Stimulated activated CD4-positive, alpha-beta T cell treated with anti-CD3 and anti-CD28 coated beads, Interleukin-4, amount 100 ng/mL, for 1 hour (primary cell): ENCODE measurements at places on chromosomes 3 and 15.

GRCh38 chr15:51341366-51342226 is at the start of gene GLDN:
Gene GLDN (plus strand): TSS chr15:51341655. CDS start chr15:51341685, 30 bp downstream.
- DNase-seq: no peak

DNA sequence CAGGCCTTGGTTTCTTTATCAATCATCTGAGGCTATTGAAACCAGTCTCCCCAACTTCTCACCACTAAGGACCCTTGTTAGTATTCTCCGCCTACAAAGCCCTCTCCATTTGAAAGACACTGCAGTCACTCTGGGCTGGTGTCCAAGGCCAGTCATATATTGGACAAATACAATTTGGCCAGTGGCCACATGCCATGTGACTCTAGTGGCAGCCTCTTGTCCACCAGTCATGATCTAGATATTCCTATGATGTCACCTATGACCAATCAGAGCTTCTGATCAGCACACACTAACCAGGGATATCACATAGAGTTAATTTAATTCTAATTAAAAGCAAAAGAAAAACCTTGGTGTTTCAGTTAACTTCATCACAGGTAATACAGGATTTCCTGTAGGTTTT is 68.2 kb downstream of the RAB11A start:
- DNase-seq: no peak

- DNase-seq: no peak
Observed at GRCh38 chr15:92073044-92073785, 219.7 kb downstream of the SLCO3A1 start.

DNA sequence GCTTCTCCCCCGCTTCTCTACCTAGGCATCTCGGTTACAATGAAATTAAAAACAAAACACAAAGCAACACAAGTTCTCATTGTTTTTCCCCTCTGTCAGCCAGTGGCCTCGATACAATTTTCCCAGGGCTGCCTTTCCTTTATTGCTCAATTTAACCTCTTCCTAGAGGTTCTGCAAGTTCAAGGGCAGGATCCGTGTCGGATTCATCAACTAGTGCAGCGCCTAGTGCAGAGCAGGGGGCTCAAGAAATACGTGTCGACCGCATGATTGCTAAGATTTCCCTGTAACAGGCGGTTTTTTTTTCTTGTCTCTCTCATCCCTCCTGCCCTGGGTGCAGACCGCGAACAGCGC is 1.4 kb upstream of the BHLHE40 start:
- DNase-seq: no peak

DNA sequence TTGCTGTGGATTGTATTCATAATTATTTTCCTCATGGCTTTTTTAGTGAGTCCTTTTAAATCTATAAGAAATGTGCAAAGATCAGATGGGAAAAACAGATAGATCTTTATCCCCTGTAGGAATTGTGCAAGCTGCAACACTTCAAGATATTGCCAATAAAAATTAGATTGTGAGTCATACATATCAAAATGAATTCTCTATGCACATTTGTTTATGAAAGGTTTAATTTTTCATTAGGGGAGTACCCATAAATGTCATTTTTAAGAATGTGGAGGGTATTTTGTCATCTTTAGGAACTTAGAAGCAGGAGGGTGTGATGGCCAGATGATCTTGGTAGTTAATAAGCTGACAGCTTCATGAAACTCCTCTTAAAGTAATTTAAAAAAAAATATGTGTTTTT is 2.9 kb downstream of the PIAS1 start:
- DNase-seq: no peak

- DNase-seq: no peak
Observed at GRCh38 chr3:79986338-79986737, 218.5 kb upstream of the ROBO1 start.

- DNase-seq: no peak
Observed at GRCh38 chr3:12097971-12098370, 60.7 kb downstream of the TIMP4 start.

DNA sequence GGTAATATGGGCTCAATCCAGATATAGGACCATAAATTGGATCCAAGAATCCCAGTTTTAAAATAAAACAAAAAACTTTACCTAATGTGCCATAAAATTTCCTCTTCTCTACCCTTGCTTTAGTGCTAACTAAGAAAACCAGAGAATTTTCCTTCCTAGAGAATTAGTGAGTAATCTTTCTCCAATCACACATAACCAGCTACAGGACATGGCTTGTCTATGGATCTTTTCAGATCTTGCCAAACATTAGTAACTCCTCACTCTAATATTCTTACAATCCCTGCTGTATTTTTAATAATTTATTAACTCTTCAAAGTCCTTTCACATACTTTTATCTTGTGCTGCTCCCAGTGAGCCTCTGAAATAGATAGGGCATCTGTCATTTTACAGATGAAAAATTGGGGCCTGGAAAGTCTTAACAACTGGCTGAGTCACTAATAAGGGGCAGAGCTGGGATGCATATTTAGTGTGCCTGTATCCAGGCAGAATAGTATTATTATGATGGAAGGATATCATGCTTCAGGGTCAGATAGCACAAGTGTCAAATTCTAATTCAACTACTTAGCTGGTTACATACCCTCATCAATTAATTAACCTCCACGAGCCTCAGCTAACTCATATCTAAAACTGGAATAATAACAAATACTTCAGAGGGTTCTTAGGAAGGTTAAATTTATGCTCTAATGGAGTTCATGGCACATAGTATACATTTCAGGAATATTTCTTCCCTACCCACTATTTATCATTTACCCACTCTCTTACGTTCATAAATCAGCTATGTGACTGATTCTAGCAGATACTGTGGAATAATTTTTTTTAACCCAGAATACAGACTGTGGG is 5.6 kb downstream of the ZBED2 start:
- DNase-seq: no peak

GRCh38 chr3:17707813-17708543 is 34.5 kb downstream of the TBC1D5 start:
- DNase-seq: no peak

DNA sequence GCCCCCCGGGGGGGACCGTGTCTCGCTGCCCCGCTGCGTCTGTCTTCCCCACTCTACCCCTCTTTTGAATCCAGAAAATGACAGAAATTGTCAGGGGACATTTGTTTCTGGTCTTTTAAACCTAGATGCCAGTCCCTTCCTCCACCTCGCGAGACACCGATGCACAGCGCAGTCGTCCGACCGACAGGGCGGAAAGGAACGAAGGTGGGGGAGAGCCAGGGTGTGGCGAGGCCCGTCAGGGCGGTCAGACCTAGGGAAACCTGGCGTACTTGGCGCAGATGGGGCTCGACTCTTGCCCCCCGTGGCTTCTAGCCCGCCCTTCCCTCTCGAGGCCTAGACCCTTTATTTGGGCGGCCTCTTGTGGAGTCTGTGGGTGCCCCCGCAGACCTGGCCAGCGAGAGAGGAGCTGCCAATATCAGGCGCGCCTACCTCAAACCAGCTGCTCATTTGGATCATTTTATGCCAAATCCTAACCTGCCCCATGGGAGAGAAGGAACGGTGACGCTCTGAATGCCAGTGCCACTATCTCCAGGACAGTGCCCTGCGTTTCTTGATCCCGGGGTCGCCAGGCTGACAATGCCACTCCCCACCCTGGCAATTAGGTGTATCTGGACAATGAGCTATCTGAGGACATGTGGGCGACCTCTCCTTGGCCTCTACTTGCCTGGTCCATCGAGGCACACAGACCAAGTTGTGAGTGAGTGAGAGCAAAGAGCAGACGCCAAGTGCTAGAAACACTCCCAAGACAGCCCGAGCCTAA is 500 bp upstream of the RAB6B start:
- no peak for DNase-seq

- no peak for DNase-seq
Observed at GRCh38 chr15:56824175-56824574, 90.9 kb upstream of the ZNF280D start.

DNA sequence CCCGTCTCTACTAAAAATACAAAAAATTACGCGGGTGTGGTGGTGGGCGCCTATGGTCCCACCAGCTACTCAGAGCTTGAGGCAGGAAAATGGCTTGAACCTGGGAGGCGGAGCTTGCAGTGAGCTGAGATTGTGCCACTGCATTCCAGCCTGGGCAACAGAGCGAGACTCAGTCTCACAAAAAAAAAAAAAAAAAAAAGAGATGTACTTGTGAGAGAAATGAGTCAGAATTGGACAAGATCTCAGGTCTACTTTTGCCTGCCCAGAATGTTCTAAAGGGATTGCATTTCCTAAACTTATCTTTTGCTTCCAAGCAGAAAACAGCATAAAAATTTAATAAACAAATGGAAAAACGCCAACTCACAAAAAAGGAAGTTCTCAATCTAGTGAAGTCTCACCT is 167.5 kb downstream of the NR2F2 start:
- DNase-seq: no peak

DNA sequence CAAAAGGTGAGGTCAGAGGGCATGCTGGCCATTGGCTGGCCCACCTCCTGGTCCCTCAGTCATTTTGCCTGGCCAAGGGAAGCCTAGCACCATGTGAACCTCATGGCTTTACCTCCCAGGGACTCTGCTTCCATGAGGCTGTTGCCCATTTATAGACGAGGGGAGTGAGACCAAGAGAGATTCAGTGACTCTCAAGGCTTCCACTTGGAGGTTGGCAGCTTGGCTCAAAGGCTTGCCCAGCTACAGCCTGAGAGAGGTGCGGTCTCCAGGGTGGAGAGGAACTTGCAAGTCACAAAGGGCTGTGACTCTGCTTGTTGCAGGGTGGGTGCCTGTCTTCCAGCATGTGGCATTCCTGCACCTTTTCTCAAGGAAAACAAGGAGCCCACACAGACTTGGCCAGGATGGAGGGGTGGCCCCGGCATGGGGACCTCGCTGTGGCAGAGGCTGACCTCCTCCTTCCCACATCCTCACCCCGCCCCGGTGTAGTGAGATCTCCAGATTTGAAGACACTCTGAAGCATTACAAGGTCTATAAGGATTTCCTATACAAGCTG is 24.5 kb downstream of the CFAP100 start:
- no peak for DNase-seq

GRCh38 chr3:78660957-78661356 is 1106.8 kb downstream of the ROBO1 start:
- no peak for DNase-seq

DNA sequence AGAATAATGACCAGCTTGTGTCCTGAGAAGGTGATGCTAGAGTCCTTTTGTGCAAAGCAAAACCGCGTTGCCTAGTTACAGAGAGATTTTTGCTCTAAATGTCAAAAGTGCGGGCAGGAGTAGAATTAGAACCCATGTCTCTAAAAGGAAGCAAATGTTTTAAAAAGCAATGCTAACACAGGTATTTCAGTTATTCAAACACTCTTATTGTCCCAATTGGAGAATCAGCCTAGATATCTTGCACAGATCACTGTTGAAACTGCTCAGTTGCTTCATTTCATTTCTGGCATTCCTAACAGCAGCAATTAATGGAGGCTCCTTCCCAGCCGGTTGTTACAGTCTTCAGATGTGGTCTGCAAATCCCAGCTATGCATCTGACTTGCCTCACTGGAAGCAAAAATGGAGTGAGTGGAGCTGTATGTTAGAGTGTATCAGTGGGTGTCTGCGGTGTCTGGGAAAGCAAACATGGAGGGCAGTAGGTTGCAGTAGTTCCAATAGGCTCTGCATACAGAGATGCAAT is 55.6 kb upstream of the SEMA6D start:
- DNase-seq: no peak

DNA sequence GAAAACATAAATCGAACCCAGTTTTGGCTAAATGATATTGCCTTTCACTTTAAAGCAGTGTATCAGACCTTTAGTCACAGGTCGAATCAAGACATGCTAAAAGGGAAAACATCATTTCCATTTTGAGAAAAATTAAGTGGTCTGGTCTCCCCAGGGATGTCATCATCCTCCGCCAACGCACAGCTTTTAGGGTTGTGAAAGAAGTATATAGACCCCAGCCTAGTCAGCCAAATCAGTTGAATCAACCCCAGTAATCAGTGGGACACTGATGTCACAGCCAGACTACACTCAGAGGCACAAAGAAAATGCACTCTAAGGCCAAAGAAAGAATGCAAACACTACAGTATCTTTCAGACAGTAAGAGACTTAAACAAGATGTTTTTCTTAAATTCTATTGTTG is 187.4 kb downstream of the ZIC4 start:
- DNase-seq: no peak

DNA sequence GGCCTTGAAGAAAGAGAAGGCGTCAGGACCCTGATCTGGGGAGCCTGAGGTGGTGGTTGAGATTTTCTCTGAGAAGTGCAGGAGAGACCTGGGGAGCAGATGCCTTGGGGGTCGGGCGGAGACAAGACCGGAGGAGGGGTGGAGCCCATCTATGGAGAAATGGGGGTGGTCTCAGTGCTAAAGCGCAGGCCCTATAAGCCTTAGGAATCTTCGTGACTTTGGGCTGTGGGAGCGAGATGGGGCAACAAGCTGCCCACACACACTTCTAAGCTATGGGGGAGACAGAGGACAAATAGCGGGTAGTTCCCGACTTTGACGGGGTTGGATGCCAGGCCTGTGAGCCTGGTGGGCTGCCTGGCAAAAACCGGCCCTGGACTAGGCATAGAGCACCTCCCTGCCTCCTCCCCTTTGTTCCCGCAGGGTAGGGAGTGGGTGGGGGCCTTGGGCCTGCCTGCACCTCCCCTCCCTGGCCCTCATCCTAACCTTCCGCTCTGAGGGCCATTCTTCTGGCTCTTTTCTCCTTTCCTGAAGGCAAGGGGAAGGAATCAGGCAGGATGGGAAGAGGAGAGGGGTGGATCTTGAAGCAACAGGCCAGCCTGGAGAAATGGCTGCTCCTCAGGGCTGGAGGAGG is 880 bp downstream of the NISCH start:
- DNase-seq: no peak

GRCh38 chr3:151168269-151169094 is 34.5 kb downstream of the GPR171 start:
- DNase-seq: peak; percentile 87

DNA sequence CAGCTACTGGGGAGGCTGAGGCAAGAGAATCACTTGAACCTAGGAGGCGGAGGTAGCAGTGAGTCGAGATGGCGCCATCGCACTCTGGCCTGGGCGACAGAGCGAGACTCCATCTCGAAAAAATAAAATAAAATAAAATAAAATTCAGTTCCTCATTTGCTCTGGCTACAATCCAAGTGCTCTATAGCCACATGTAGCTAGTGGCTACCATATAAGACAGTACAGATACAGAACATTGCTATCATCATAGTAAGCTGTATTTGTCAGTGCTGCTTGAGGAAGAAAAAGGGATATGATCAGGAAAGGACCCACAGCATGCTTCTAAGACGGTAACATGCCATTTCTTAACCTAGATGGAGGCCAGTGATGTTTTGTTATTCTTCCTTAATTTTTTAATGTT is 88.7 kb upstream of the CDAN1 start:
- no peak for DNase-seq

DNA sequence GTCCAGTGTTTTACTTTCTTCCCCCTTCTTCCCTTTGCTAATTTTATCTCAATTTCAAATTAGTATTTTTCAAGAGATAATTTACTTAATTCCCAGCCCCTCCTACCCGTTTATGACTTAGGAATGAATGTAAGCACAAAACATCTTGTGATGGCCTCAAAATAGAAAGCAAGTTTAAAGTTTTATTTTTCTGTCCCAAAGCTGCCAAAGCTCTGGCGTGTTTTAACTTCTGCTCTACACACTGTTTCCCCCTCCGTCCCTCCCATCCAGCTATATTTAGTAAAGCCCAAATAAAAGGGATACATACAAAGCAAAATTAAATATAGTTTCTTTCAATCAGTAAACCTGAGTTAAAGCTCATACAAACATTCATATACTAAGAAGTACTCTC is 59.9 kb downstream of the IGF2BP2 start:
- DNase-seq: no peak

- DNase-seq: no peak
Observed at GRCh38 chr3:71395927-71396695, 187.4 kb downstream of the FOXP1 start.

GRCh38 chr15:62769604-62770003 is 272.9 kb upstream of the TPM1 start:
- no peak for DNase-seq
